Kidney (tissue), 22 donors: ENCODE measurements at places on chromosomes 16 and 17. TPM values are rescaled to one million over a fixed set of nuclear protein-coding genes. Genes with fewer than 3 reads are reported as not detected.

- H3K27ac ChIP-seq: no peak overlapping the region
- H3K27me3 ChIP-seq: no peaks in the 10 kb centered on the region
- no peaks in the 10 kb centered on the region for H3K36me3 ChIP-seq
- H3K4me1 ChIP-seq: peaks cover 24% of the 10 kb centered on the region
Measured at GRCh38 chr16:66936889-66937554, 1.7 kb downstream of the CES2 start.

DNA sequence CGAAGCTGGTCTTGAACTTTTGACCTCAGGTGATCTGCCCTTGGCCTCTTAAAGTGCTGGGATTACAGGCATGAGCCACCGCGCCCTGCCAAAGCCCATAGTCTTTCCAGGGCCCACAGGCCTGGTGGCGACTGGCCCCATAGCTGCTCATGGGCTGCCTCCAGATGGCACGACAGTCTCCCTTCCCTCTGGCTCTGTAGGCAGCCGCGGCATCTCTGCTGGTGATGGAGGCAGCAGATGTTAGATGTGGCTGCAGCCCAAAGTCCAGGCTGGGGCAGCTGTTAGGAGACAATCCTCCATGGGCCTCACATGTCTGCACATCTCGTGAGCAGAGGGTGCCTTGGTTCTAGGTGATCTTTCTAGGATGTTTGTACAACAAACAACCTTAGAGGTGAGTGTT is 69.7 kb upstream of the DNAJA2 start:
- DNase-seq: no peak
- peaks cover under 1% of the 10 kb centered on the region for H3K4me1 ChIP-seq
- H3K27ac ChIP-seq: no peak overlapping the region
- no peak overlapping the region for H3K4me3 ChIP-seq
- no peaks in the 10 kb centered on the region for H3K36me3 ChIP-seq
- no peaks in the 10 kb centered on the region for H3K27me3 ChIP-seq

GRCh38 chr16:16155234-16155633 is 68.1 kb downstream of the ABCC6 start:
- H3K36me3 ChIP-seq: peaks cover 34% of the 10 kb centered on the region
- H3K4me1 ChIP-seq: peaks cover 4% of the 10 kb centered on the region

- no peak overlapping the region for H3K4me3 ChIP-seq
- no peaks in the 10 kb centered on the region for H3K36me3 ChIP-seq
- no peaks in the 10 kb centered on the region for H3K27me3 ChIP-seq
Measured at GRCh38 chr17:20121359-20122253, 112.4 kb downstream of the SPECC1 start.

WWOX gene
- total RNA-seq: 30.3 TPM
